ENCODE measurements at places on chromosomes 3 and 15. TPM values are rescaled to one million over a fixed set of nuclear protein-coding genes. Genes with fewer than 3 reads are reported as not detected.

GRCh38 chr3:19947549-19948225 is 790 bp downstream of the RAB5A start:
- peak; percentile 33 for DNase-seq

DNA sequence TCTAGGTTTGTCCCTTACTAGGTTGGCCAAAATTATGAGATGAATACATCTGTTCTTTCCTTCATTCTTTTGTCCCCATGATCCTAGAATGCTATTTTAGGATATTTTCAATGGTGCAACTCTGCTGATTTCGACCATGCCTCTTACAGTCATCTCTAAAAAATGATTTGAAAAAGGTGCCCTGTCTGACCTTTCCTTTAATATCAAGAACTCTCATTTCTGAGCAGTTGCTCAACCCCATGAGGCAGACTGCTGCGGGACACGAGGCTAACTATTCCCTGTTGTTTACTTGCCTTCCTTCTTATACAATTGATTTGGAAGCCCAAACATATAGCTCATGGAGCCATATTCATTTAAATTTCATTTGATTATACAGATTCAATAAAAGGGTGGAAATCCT is 14.6 kb downstream of the PLSCR2 start:
- DNase-seq, result no peak

DNA sequence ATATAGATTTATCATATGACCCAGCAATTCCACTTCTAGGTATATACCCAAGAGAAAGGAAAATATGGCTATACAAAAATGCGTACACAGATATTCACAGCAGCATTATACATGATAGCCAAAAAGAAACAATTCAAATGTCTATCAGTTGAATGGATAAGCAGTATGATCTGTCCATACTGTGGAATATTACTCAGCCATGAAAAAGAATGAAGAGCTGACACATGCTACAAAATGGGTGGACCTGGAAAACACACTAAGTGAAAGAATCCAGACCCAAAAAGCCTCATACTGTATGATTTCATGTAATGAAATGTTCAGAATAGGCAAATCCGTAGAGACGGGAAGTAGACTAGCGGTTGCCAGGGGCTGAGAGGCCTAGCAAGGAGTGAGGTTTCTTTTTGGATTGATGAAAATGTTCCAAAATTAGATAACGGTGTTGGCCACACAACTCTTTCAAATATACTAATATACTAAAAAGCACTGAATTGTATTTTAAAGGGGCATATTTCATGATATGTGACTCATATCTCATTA is 33.4 kb downstream of the FGD5 start:
- DNase-seq, result no peak

The CCR8 gene
- 8.9 TPM for total RNA-seq

DNA sequence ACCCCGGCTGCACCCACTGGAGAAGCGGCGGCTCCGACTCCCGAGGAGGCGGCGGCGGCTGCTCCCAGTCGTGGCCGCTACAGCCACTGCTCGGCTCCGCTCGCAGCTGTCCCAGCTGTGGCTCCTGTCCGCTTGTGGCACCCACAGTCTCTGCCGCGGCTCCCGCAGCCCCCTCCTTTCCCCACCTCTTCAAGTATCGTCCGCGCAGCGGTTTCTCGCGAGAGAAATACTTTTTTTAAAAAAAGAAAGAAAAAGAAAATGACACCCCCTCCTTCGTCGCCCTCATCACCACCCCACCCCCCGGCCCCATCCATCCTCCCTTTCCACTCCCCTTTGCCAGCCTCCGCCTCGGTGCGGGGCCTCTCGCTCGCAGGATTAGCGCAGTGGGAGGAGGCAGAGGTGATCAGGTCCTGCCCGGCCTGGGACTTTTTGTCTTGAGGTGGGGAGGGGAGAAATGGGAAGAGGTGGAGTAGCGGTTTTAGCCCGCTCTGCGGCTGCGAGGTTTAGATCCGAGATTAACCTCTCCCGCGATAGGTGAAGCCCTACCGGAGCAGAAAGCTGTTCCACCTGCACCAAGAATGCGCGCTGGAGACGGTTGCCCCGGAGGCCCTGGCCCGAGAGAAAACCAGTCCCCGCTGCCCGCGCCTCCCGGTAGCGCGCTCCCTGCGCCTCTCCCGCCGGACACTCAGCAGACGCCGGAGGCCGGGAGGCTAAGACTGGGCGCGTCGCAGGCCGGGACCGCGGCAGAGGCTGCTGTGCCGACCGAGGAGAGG is at the start of gene FBN1:
Gene FBN1 (minus strand): TSS at position 152 of the 773 bp plus-strand sequence. CDS start 940 bp downstream, outside the sequence.
- DNase-seq, result peak; percentile 5

The ARIH1 gene
- total RNA-seq, result 144 TPM

Data from activated T-helper 1 cell treated with anti-CD3 and anti-CD28 coated beads, Interleukin-12 subunit alpha, Interleukin-12 subunit beta, Interleukin-2, Interleukin-4 antibody, amounts not matched to agents 30 ng/mL and 10 ng/mL and 1 ng/mL, durations not matched to agents 14 hours and 24 hours and 36 hours (primary cell).